Forelimb muscle (tissue), 1 donor: ENCODE measurements at places on chromosomes 4 and X.

- no peak for DNase-seq
Observed at GRCh38 chr4:161320377-161320776, 843.4 kb downstream of the FSTL5 start.

GRCh38 chrX:3807906-3808305 lies 94.5 kb upstream of the PRKX start:
- no peak for DNase-seq

DNA sequence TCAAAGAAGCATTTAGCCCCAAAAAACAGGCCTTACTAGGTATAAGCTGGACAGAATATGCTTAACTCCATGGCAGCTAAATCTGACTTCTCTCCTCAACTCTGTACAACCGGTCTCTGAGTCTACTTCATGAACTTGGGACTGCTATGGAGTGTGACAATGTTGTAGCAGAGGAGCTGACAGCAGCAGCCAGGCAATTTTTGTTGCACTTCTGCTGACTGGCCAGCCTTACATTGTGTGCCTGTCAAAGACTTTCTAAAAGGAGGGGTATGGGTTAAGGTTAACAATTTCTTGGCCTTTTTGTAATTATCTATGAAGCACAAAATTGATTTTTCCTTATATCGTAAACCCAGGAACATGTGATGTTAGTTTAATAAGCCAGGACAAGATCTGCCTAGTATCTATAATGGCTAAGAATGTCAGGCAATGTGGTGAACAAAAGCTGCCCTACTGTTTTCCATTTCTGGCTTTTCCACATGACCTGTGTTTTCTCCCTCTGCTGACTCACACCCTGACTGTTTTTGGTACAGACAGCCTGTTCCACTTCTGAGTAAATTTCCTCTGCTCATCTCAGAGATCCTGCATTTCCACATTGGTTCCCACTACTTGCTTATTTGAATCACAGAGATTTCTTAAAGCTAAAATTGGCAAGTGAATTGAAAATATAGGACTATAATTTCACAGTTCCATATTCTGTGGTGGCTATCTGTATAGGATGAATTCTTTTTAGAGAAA lies 9.3 kb downstream of the NOX1 start:
- DNase-seq: no peak

DNA sequence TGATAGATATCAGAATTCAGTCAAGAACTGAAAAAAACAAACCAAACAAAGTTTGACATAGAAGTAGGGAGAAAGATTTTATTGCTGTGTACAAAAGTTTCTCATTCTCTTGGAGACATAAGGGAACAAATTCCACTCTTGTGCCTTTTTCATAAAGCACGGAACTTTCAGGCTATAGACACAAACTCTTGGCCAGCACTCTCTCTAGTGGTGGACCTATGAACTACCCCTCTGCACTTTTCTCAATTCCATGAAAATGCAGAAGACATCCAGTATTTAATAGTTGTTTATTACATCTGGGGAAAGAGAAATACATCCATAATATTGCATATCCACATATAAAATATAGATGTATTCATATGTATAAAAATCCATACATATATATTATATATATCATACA lies 291.6 kb upstream of the HS3ST1 start:
- DNase-seq: peak; percentile 4

DNA sequence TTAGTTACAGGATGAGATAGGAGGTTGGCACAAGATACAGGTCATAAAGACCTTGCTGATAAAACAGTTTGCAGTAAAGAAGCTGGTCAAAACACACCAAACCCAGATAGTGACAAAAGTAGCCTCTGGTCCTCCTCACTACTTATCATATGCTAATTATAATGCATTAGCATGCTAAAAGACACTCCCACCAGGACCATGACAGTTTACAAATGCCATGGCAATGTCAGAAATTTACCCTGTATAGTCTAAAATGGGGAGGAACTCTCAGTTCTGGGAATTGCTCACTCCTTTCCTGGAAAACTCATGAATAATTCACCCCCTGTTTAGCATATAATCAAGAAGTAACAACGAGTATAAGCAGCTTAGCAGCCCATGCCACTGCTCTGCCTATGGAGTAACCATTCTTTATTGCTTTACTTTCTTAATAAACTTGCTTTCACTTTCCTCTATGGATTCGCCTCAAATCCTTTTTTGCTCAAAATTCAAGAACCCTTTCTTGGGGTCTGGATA lies 1254.4 kb downstream of the PCDH7 start:
- DNase-seq: no peak
